ENCODE measurements at places on chromosomes 2 and 18.

DNA sequence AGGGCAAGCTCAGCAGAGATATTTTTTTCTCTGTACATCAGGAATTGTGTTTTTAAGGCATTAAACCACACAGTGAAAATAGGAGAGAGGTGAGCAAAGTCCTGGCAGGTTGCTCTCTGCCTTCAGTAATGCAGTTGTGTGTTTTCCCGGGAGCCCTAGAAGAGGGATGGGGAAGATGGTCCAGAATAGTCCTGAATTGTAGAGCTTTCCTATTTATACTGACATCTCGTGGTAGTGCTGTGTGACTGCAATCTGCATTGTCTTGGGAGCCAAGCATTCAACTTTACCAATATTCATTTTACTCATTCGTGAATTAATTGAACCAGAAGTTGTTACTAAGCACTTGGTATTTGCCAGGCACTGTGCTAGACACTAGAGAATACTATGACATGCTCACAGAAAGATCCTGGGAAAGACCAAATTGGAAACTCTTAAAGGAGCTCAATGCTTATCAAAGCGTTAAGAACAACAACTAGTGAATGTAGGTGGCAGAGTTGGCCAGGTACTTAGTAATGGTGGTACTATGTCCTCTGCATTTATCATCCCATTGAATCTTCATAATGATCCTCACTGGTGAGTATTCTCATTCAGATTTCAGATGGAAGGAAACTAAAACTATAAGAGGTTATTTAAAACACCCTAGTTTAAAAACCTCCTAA is 214.6 kb downstream of the TRIB2 start:
- DNase-seq = no peak

DNA sequence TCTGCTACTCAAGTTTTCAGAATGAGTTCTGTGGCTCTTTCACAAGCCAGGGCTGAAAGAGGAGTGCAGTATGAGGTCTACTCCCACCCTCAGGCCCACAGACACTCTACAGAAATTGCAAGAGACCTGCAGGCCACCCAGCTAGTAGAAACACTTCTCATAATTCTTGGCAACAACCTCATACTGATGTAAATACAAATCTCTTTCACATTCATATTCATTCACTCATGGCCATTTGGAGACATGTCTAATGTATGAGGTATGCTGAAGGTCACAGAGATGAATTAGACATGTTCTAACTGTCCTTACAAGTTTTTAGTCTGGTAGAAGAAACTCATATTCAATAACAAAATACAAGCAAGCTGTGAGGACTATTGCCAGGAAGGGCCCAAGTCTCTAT is 83.8 kb upstream of the KLHL29 start:
- no peak for DNase-seq

DNA sequence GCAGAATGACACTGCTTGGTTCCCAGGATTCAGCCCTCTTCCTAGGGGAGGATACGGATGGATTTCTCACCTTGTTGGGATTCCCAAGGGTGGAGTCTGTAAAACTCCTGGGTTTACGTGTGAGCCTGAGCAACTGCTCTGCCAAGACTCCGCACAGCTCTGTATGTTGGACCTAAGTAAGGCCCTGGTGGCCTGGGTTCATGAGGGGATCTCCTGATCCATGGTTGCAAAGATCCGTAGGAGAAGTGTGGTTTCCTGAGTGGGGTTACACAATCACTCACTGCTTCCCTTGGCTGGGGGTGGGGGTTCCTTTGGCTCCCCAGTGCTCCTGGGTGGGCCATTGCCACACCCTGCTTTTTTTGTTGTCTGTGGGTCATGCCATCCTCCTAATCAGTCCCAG is 37.7 kb downstream of the ANKRD12 start:
- no peak for DNase-seq

DNA sequence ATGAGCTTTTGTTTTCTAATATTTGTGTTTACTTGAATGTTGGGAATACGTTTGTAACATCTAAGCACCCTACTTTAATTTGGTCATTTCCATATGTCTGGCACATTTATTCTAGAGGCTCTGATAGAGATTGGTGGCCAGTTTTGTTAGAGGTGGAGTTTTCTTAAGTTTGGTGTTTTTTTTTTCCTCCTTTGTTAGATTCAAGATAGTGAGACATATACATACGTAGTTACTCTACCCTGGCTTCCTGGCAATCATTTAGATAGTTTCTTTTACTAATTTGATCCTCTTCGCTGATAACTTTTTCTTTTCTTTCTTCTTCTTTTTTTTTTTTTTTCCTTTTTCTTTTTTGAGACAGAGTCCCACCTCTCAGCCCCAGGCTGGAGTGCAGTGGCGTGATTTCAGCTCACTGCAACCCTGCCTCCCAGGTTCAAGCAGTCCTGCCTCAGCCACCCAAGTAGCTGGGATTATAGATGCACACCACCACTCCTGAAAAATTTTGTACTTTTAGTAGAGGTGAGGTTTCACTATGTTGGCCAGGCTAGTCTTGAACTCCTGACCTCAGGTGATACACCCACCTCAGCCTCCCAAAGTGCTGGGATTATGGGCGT is 26.6 kb downstream of the SMCHD1 start:
- no peak for DNase-seq

DNA sequence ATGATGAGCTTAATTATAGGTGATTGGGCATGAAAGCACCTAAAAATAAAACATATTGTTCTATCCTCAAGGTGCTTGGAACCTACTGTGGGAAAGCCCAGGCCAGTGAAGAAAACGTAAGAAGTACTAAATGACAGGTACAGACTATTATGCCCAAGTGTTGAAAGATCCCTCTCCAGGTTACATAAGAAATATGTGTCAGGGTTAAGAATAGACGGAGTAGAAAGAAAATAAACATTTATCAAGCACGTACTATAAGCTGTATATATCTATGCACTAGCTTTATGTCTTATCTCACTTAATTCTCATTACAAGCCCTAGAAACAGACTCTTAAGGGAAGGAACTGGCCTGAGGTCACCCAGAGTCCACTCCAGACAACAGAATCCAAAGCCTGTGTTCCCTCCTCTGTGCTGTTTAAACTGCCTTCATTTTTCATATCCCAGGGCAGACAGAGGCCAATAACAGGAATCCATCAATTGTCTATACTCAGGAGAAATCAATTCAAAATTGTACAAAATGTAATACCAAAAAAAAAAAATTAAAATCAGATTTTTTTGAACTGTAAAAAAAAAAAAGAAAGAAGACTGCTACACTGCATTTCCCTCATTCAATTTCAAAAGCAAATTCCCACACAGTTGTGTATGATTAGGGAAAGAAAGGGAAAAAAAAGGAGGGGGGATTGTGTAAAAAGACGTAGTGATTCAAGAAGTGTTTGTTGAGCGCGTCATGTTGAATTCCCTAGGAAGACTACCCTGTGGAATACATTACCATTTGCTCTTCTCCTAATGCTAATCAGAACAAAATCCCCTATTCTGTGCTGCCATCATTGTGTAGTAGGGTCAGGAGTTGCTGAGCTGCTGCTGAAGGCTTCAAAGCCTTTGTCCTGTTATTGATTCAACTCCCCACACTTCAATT is 156.3 kb downstream of the IRS1 start:
- no peak for DNase-seq

DNA sequence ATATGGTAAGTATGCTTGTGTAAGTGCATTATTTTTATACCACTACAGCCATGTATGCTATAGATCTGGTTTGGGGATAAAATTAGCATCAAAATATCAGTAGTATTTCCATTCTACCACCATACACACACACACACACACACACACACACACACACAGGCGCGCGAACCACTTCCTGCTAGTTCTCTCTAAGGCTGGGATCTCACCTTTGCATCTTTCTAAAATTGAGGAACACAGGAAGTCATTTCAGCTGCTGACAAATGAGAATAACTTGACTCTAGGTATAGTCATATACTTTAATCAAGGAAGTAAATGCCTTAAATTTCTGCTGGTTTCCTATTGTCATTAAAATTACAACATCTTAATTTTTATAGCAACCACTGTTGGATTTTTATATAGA is 72.5 kb downstream of the RBM43 start:
- DNase-seq = no peak

- DNase-seq = no peak
Observed at GRCh38 chr18:65221115-65221514, 529.7 kb upstream of the CDH7 start.

- no peak for DNase-seq
Observed at GRCh38 chr2:2800001-2800400, 468.9 kb upstream of the MYT1L start.

- no peak for DNase-seq
Observed at GRCh38 chr2:238225121-238225520, 14.7 kb downstream of the HES6 start.

DNA sequence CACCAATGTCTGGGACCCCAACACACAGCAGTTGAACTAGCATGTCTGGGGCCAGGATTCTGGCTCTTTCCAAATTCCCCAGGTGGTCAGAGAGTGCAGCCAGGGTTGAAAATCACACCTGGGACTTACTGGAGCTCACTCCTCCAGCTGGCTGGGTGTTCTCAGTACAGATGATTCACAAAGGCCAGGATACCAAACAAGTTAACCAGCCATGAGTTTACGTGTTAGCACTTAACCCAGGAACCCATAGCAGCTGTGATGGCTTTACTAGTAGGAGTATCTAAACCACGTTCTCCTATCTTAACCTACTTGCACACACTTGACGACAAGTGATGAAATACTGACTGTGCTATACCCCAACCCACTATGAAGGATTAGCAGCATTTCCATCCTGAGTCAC is 222.8 kb downstream of the FBXO15 start:
- no peak for DNase-seq

GRCh38 chr2:49351560-49351959 is 197.2 kb upstream of the FSHR start:
- DNase-seq = no peak

DNA sequence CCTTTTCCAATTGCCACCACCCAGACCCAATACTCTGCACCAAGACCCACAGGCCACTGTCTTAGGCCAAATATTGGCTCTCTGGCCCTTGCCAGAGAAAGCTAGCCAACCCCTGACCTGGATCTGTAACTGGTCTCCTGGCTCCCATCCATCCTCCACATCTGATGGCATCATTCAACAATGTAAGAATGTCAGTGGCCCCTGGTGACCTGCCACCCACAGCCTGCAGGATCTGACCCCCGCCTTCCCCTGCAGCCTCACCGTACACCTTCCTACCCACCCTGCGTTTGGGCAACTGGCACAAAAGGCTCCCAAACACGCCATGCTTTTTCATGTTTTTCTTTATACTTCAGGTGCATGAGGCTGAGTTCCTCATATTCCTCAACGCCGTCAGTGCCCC is 60.0 kb upstream of the ASAP2 start:
- DNase-seq = no peak

- no peak for DNase-seq
Observed at GRCh38 chr2:230441227-230441897, 25.4 kb downstream of the SP100 start.

- DNase-seq = no peak
Observed at GRCh38 chr2:241149675-241149924, 328 bp upstream of the PASK start.

DNA sequence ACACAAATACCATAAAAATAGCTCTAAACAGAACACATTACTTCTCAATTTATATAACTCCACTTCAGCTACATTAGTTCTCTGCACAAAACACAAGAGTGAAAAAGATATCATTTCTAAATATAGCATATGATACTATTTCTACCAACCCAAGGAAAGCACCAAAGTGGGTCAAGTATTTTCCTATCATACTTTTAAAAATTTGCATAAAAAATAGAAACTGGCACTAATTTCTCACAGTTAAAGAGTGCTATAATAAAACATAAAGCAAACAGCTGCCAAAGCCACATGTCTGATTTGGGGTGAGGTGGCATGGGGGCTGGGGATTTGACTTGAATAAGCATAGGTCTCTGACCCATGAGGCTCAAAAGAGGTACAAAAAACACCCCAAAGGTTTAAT is 61.5 kb downstream of the BARD1 start:
- DNase-seq = no peak

- DNase-seq = no peak
Observed at GRCh38 chr18:8375249-8375648, 234.0 kb upstream of the RAB12 start.

DNA sequence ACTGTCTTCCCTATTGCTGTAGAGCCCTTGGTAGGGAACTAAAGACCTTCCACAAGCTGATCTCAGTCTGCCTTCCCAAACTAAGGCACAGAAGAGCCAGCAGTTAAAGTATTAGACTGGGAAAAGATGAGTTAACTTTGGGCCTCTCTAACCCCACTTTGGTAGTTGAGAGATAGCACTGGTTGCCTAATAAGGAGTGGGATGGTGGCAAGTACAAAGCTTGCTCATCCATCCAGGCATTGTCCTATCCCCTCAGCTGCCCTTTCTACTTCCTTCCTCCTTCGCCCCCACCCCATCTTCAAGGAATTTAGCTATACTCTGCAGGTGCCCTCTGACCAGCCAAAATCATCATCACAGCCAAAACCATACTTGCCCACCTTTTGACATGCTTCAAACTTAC is 22.2 kb upstream of the AFTPH start:
- no peak for DNase-seq

DNA sequence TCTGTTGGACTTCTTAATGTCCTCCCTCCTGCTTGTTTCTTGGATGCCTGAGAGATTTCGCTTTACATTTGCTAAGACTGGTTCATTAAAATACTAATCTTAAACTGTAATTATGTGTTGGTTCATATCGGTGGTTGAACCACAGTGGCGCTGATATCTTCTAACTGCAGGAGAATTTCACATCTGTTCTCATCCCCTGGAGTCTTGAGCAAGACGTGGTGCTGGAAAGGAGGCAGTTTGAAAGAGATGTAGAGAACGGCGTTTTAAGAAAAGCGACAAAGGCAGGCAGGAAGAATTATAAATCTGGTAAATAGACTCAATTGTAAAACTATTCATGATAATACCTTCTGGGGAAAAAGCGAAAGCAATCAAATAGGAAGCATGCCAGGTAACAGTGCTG is 79.5 kb downstream of the NXPH2 start:
- DNase-seq = no peak

GRCh38 chr18:3052411-3052758 is 39.4 kb upstream of the LPIN2 start:
- DNase-seq = no peak
